ENCODE measurements at places on chromosomes 1 and 21. TPM values are rescaled to one million over a fixed set of nuclear protein-coding genes. Genes with fewer than 3 reads are reported as not detected.

RCSD1 gene
- 531 TPM for total RNA-seq

- DNase-seq: no peak
- H3K4me3 ChIP-seq: no peak overlapping the region
- H3K36me3 ChIP-seq: no peaks in the 10 kb centered on the region
- no peak overlapping the region for H3K27ac ChIP-seq
- H3K27me3 ChIP-seq: peaks cover 18% of the 10 kb centered on the region
Measured at GRCh38 chr1:116875391-116875790, 34.3 kb upstream of the PTGFRN start.

GRIK3 gene
- total RNA-seq: 1.5 TPM

DNA sequence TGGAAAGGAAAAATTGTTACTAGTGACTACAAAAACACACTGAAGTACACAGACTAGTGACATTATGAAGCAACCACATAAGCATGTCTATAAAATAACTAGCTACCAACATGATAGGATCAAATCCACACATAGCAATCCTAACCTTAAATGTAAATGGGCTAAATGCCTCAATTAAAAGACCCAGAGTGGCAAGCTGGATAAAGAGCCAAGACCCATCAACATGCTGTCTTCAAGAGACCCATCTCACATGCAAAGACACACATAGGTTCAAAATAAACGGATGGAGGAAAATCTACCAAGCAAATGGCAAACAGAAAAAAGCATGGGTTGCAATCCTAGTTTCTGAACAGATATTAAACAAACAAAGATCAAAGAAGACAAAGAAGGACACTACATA, 49.4 kb upstream of the LRRC8B start:
- H3K4me3 ChIP-seq: no peak overlapping the region
- no peaks in the 10 kb centered on the region for H3K36me3 ChIP-seq
- no peak for DNase-seq
- no peak overlapping the region for H3K27ac ChIP-seq
- no peaks in the 10 kb centered on the region for H3K4me1 ChIP-seq

GRCh38 chr1:29719253-29719652, 482.9 kb downstream of the PTPRU start:
- H3K4me3 ChIP-seq: no peak overlapping the region
- no peak overlapping the region for H3K27ac ChIP-seq
- no peaks in the 10 kb centered on the region for H3K4me1 ChIP-seq
- H3K36me3 ChIP-seq: no peaks in the 10 kb centered on the region
- H3K27me3 ChIP-seq: no peaks in the 10 kb centered on the region

OR2M3 gene
- not detected for total RNA-seq

VANGL2 gene
- total RNA-seq: 14.5 TPM

- no peaks in the 10 kb centered on the region for H3K36me3 ChIP-seq
- no peak overlapping the region for H3K27ac ChIP-seq
- no peak for DNase-seq
- H3K27me3 ChIP-seq: peaks cover 4% of the 10 kb centered on the region
Measured at GRCh38 chr1:205369701-205370123, 13.0 kb upstream of the KLHDC8A start.

- no peaks in the 10 kb centered on the region for H3K36me3 ChIP-seq
- DNase-seq: no peak
- no peaks in the 10 kb centered on the region for H3K27me3 ChIP-seq
Measured at GRCh38 chr21:39468559-39468958, 16.8 kb downstream of the SH3BGR start.

DNA sequence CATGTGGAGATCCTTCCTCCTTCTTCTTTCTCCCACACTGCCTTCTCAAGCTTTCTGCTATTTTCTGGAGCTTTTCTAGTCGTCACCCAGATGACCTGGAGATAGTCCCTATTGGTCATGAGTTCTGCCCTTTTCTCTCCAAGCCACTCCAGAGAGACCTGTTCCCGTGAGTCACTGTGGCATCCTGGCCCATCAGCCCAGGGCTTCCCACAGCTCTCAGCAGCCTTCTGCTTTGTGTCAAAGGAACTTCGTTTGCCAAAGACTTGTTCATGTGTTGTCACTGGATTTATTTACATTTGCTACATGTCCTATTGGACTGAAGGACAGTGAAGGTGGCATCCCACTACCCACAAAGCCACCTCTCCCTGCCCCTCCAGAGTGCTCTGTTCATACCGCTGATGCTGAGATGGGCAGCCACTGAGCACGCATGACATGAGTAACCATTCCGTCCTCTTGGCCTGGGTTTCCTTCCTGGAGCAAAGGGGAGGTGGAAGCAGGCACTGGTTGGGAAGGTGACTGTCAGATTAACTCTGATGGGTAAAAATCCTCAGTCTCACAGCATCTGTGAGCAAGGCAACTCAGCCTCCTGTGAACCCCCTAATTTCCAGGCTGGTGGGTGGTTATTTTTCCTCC, 119.2 kb downstream of the EDEM3 start:
- no peak overlapping the region for H3K27ac ChIP-seq
- H3K36me3 ChIP-seq: no peaks in the 10 kb centered on the region
- H3K27me3 ChIP-seq: no peaks in the 10 kb centered on the region
- no peak overlapping the region for H3K4me3 ChIP-seq
- DNase-seq: no peak

DNA sequence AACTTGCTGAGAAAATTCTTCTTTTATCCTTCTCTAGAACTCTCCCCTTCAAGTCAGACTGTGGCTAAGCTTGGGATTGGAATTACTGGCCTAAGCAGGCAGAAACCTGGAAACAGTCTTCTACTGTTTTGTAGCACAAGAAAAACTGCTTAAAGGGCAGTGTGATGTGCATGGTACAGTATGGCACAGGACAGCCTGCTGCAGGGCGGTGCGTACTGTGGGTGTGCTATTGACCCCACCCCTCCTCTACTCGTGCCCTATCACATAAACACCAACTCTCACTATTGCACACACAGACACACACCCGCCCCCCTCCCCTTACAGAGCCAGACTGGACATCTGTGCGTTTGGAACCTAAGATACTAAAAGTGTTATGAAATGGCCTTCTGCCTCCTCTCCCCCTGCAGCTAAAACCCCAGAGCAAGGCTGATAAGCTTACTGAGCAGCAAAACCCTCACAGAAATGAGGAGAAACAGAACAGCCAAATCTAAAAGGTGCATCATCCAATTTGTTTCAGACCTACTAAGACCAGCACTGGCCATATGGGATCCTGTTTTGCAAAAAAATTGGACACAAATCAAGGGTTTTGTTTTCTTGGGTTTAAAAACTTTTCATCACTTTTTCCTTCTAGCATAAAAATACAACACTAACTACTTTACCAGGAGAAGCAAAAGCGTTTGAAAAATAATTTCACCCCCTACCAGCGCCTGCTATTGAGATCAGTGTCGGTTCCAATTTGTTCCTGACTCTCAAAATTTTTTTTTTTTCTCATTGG, 355.8 kb upstream of the LYPLAL1 start:
- DNase-seq: no peak
- H3K27ac ChIP-seq: no peak overlapping the region
- no peaks in the 10 kb centered on the region for H3K4me1 ChIP-seq
- H3K4me3 ChIP-seq: no peak overlapping the region
- H3K36me3 ChIP-seq: no peaks in the 10 kb centered on the region
- H3K27me3 ChIP-seq: no peaks in the 10 kb centered on the region

GNG5 gene
- total RNA-seq: 41.6 TPM

DNA sequence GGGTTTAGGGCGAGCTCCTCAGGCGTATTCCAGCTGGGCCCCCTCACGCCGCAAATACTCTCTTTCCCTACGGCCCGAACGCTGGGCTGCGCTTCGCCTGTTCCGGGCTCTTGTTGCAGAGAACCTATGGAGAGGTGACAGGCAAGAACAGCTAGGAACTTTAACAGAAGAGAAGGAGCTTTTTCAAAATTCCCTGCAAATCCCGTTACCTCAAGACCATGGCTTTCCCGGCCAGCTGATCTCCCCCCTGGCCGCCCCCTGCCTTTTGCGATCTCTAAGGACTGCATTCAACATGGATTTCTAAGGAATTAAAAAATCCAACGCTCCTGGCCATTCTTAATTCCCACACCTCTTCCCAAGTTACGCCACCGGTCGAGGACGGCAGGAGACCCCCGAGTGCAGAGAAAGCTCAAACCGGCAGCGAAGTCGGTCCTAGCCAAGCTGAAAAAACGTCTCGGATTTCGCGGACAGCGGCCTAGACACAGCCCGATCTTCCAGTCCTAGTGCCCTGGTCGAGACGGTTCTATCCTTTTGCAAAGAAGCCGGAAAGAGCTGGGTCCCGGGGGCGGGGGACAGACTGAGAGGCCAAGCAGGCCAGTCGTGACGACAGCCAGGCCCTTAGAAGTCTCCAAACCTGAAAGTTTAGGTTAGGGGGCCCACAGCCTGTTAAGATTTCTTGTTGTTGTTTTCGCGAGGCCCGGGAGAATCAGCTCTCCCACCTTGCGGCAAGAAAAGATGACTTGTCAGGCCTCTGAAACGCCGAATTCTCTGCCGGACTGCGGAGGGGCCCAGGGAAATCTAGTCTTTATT, 1.1 kb upstream of the TBX15 start:
- peaks cover 100% of the 10 kb centered on the region for H3K27me3 ChIP-seq
- H3K27ac ChIP-seq: no peak overlapping the region
- DNase-seq: peak; percentile 22
- H3K4me3 ChIP-seq: no peak overlapping the region
- H3K36me3 ChIP-seq: no peaks in the 10 kb centered on the region
- H3K4me1 ChIP-seq: peaks cover 46% of the 10 kb centered on the region

Data from B cell (primary cell).